Renal cortex interstitium (tissue), 15 donors: ENCODE measurements at places on chromosomes 1 and 21.

DNA sequence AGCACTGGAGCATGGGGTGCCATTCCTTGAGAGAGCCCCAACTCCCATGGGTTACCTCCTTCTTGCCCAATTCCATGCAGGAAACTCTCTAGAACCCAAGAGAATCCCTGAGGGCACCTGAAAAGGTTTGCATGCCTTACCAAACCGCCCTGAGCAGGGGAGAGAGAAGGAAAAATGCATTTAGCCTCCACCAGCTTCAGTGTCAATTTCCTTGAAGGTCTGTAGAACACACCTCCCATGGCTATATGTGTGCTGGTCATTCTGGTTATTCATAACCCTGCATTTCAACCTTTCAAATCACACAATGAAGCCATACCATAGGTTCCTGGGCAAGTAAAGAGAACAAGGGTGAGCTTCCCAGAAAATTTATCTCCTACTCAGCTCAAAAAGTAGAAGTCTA lies 39.6 kb downstream of the HSD3B1 start:
- DNase-seq = no peak

GRCh38 chr1:157137408-157138219 lies 581 bp downstream of the ETV3 start:
- DNase-seq = no peak

DNA sequence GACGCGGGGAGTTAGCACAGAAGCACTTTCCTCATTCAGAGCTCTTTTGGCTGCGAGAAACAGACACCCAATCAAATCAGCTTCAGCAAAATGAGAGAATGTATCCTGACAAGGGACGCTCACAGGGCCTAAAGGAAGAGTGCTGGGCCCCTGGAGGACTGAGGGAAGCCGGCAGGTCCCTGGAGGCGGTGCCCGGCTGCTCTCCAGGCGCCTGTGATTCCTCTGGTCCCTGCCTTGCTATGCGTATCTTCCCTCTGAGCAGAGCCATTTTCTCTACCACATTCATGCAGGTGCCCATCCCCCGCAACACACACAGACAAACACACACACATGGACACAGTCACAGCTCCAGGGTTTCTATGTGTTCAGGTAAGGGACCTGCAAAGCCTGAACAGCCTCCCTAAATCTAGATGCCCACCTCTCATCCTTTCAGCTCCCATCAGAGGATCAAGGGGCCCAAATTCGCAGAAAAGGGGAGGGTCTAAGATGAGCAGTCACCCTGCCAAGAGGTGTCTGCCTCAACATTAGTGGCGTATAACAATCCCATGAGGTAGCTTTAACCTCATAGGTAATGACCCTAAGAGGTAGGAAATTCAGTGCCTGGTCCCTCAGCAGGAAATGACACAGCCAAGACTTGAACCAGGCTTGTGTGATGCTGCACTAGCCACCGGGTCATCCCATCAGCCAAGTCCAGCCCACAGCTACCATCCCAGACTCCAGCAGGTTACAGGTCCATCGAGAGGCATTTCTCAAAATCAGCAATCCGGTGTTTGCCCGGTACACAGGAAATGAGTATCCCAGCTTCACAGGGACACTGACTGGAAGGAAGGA lies 29.0 kb downstream of the PTAFR start:
- no peak for DNase-seq

DNA sequence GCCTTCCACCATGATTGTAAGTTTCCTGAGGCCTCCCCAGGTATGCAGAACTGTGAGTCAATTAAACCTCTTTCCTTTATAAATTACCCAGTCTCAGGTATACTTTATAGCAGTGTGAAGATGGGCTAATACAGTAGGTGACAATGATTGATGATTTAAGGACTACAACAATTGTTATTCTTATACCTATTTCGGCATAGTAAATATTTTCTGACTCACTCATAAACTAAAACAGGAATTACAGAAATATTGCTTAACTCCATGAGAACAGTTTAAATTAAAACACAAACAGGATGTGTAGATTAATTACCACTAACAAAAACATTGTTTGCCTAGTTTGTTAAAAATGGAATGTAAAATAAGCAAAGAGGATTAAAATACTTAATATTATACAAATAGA lies 839.9 kb downstream of the LTN1 start:
- no peak for DNase-seq

DNA sequence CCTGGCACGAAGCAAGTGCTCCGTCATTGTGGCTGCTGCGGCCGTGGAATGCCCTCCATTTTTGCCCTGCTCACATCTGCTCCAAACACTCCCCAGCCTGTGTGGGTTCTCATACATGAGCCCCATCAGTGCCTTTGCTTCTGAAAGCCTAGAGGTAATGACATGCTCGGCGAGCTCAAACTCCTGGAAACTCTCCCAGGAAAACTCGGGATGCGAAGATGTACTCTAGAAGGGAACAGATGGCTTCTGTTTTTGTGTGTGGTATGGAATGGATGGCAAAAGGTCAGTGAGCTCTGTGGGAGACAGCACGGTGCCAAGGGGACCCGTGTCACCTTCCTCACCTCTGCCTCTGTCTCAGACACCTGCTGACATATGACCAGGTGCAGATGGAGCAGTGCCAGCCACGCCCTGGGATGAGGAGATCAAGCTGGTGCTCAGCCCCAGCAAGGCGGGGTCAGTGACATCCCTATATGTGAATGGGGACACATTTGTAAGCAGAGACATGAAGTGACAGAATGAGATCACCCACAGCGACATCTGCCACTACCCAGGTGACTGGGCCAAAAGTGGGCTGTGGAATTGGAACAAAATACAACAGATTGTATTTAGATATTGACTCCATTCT lies 84.1 kb upstream of the COX20 start:
- DNase-seq = no peak
